ENCODE measurements at places on chromosomes 3 and 15.

DNA sequence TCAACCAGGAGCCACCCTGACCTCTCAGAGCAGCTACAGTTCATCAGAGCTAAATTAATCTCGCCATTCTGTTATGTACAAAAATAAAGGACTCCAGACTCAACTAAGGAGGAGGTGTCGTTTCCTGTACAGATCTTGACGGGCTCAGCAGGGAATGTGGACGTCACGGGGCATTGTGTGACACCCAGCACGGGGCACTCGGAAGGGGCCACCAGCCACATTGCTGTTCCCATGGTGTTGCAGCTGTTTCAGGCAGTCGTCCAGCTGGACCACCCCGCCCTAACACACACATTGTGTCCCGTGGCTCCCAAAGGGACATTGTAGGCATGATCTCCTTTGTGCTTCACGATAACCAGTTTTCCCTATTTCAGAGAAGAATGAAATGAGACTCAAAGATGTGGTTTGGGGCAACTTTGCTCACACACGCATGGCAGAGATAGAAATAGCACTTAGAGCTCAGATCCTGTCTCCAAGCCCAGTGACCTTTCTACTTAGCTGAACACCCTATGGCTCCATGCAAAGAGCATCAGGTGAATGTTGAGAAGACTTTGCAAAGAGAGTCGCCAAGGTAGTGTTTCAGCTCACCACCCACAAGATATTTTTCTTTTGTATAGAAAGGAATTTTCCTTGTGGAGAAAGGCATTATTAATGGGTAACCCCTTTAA lies 5.5 kb downstream of the SSUH2 start:
- DNase-seq = no peak

DNA sequence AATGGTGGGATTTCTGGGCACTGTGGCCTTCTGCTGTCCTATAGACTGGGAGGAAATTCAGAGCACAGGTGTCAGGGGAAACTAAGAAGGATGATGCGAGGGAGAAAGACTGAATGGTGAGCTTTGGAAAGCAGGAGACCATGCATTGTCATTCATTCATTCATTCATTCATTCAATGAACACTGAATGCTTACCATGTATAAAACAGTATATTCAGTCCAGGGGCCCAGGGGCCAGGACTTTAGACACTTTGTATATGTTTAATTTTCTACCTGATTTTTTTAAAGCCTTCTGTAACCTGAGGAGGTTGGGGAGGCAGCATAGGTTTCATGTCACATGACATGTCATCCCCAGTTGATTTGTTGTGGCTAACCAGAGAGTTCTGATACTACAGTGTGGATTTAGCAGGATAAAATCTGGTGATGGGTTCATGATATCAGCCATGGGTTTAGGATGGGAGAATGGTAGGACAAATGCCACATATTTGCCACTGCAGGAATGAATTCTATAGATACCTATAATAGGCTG lies 57.7 kb upstream of the ATG7 start:
- DNase-seq = no peak

DNA sequence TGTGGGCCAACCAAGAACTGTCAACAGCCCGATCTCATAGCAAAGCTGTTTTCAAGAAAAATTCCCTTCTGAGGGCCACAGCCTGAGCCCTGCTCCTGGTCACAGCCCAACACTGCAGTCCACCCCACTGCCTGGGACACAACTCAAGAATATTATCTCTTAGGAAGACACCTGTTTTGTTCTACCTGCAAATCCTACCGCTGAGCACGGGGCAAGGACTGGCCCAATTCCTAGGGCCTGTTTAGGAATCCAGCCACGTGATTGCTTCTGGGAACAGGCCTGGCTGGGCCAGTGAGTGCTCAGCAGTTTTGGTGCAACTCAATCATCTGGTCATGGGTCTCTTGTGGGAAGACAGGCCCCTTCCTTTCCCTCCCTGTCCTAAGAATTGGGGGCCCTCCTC lies 8.3 kb downstream of the ISLR2 start:
- DNase-seq = no peak

- no peak for DNase-seq
Observed at GRCh38 chr3:145370870-145371269, 790.1 kb downstream of the PLOD2 start.

GRCh38 chr15:82928711-82929110 lies 23.8 kb downstream of the HOMER2 start:
- no peak for DNase-seq

GRCh38 chr3:141110322-141110721 lies 59.2 kb downstream of the SPSB4 start:
- DNase-seq = no peak

- DNase-seq = no peak
Observed at GRCh38 chr3:191280111-191280510, 49.1 kb upstream of the CCDC50 start.

DNA sequence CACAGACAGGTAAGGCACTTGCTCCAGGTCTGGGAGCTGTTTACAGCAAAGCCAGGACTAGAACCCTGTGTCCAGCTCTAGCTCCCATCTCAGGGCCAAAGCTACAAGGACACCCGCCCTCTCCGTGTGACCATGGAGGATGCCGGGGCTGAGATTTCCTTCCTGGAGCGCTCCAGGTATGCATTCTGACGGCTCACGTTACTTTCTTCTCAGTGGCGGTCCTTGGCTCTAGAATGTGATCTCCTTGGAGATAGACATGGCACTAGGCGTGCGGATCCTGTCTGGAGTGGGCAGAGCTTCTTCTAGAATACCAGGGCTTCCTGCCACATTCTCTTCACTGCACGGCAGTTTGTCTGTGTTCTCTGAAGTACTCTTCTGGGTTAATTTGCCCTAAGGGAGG lies 185.7 kb downstream of the OPA1 start:
- DNase-seq = no peak

GRCh38 chr3:57147071-57147470 lies 18.1 kb downstream of the IL17RD start:
- no peak for DNase-seq

DNA sequence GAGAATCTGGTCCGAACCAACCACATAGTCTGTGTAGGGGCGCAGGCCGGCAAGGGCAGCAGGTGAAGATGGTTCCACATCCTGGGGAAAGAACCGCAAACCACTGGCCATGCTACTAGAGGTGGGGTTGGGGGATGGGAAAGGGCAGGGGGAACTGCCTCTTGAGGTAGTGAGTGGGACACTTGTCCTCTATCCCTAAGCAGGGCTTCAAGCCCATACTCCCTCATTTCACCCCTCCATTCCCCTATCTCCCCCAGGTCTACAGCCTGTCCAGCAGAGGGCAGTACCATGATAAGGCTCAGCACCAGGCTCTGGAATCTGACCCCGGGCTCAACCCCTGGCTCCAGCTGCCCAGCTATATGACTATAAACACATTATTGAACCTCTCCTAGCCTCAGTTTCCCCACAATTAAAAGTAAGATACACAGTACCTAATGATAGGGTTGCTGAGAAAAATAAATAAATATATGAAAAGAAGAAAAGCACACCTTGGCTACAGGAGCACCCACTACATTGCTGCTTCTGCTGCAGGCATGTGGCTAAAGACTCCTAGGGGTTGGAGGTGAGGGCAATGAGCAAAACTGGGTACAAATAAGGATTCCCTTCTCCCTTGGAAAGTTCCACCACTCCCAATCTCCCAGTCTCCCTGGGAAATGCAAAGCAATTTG lies 6.3 kb downstream of the GORASP1 start:
- peak; percentile 56 for DNase-seq

GRCh38 chr15:48421362-48421761 lies 90.1 kb downstream of the DUT start:
- DNase-seq = no peak

DNA sequence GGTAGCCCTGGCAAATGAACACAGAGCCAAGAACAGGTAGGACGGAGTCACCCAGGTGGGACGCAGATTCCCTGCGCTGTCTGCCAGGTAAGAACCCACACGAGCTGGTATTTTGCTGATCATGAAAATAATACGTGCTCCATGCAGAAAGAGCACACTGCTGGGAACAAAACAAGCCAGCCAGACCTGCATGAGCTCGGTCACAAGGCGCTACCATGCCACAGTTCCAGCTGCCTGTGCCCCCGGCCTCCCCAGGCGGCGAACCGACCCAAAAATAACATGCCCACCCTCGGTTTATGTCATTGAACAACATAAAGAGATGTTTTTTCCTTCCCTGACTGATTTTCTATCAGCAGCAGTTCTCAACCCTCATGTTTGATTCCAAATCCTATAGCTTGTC lies 25.8 kb downstream of the CYFIP1 start:
- DNase-seq = no peak

GRCh38 chr3:94241986-94242385 lies 179.1 kb downstream of the NSUN3 start:
- DNase-seq = no peak

DNA sequence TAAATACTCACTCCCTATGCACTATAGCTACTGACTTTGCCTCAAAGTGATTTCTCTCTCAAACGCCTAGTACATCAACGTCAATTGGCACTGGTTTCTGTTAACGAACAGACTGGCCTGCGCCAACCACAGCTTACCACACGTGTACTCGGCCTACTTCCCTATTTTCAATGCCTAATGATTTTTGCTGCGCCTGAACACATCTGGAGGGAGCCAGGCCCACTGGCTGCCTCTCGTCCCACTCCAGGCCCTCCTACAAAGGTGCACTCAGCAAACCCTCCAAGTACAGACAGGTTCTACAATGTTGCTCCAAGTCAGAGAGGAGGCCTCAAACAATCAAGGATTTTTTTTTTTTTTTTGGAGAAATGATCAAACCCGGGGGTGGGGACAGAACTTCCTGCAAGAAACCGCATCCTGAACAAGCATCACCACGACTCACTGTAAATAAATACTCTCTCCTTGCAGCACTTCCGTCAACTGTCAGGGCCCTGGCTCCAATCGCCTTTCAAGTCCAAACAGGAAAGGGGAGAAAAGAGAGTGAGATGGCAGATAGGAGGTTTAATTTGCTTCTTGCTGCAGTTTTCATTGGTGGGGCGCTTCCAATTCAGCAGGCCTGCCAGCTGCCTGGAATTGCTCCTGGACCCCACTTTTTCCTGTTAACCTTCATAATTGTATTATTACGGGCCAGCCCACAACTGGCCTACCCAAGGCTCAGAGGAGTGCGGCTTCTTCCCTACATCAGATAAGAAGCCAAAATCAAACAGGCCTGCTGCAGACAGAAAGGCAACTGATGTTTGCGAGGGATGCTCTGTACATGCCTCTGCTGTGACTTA lies 139.3 kb downstream of the FOXP1 start:
- DNase-seq = peak; percentile 80

- peak; percentile 92 for DNase-seq
Observed at GRCh38 chr3:50237754-50238548, 1.9 kb downstream of the GNAI2 start.

GRCh38 chr15:92809880-92810361 lies 90.2 kb upstream of the CHD2 start:
- DNase-seq = peak; percentile 66

All from EH (cell line).